ENCODE measurements at places on chromosomes 11 and 22.

- peak; percentile 2 for DNase-seq
Observed at GRCh38 chr22:45579806-45580725, 77.4 kb downstream of the FBLN1 start.

- peak; percentile 54 for DNase-seq
Observed at GRCh38 chr11:78860720-78861422, 286.2 kb upstream of the NARS2 start.

DNA sequence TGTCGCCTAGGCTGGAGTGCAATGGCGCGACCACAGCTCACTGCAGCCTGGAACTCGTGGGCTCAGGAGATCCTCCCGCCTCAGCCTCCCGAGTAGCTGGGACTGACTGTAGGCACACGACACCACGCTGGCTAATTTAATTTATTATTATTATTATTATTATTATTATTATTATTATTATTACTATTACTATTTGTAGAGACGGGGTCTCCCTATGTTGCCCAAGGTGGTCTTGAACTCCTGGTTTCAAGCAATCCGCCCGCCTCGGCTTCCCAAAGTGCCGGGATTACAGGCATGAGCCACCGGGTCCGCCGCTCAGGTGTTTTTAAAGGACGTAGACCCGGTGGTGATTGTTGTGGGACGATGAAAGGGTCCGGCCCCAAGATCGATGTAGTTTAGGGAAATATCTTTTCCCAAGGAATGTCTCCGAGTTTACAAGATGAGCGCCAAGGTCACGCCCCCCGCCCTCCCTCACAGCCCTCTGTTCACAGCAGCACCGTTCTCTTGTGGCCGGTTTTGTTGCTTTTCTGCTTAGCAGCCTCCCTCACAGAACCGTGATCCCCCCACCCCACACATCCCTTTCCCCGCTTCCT, 728 bp upstream of the POGLUT3 start:
- DNase-seq: no peak

GRCh38 chr11:41446107-41446506, 13.3 kb downstream of the LRRC4C start:
- DNase-seq: no peak

DNA sequence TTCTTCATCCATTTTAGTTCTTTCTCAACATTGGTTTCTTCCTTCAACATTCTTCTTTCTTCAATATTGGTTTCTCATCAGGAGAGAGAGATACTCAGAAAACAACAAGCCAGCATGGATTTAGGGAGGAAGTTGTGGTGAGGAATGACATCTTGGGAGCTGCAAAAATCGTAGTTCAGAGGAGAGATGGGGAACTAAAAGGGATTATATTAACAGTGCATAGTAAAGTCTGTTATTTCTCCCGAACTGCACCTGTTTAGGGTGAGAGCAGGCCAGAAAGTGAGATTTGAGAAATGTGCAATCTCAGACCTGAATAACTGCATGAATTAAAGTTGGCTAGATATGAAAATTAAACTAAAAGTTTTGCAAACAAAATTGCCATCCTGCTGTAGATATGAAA, 94.5 kb downstream of the CASP12 start:
- DNase-seq: no peak

- no peak for DNase-seq
Observed at GRCh38 chr11:16783321-16783801, 44.9 kb downstream of the C11orf58 start.

GRCh38 chr11:119774172-119774763, 45.3 kb upstream of the NECTIN1 start:
- peak; percentile 65 for DNase-seq

GRCh38 chr11:61639816-61640443, 40.3 kb upstream of the DAGLA start:
- no peak for DNase-seq

- no peak for DNase-seq
Observed at GRCh38 chr11:106827687-106828086, 190.6 kb downstream of the GUCY1A2 start.

- no peak for DNase-seq
Observed at GRCh38 chr22:39367035-39367434, 17.2 kb downstream of the SYNGR1 start.

GRCh38 chr11:10670099-10670498, 23.5 kb downstream of the IRAG1 start:
- no peak for DNase-seq

DNA sequence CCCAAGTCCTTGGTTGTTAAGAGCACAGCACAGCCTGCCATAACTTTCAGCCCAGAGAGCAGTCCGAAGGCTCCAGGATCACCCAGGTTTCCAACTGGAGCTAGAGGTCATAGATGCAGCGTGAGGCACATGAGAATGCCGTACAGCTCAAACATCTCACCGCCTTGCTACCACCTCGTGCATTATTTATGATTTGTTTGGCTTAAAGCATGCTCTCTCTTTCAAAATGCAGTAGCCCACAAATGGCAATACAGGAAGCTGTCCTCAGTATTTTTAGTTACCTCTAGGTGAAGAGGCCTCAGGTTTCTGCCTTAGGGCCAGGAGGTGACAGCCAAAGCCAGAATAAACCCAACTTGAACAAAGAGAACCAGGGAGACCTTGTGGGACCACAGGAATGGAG, 14.4 kb downstream of the SCN3B start:
- no peak for DNase-seq

- DNase-seq: no peak
Observed at GRCh38 chr11:89433278-89433677, 57.9 kb downstream of the NOX4 start.
